ENCODE measurements at places on chromosomes 5 and 9.

DNA sequence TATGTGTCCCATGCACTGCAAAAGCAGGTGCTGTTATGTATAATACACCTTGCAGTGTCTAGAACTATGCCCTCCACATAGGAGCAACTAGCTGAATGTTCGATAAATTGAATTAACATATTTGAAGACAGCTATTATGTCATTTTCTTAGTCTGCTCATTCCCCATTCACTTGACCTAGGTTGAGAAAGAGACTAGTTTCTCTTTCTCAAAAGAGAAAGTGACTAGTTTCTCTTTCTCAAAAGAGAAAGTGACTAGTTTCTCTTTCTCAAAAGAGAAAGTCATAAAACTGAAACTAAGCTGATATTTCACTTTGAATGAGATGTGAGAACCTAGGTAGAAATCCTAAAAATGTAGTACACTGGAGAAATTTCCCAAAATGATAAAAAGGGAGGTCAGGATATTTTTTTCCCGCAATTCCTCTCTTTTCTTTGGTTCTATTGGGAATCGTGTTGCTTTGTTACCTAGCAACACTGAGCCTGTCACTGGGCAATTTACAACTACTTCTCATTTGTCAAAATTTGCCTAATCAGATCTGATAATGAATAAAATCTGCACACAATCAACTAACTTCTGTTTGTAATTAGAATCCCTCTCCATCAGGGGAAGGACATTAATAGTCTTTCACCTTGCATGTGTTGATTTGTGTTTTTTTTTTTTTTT is 132.0 kb upstream of the GRIA1 start:
- no peak for DNase-seq

DNA sequence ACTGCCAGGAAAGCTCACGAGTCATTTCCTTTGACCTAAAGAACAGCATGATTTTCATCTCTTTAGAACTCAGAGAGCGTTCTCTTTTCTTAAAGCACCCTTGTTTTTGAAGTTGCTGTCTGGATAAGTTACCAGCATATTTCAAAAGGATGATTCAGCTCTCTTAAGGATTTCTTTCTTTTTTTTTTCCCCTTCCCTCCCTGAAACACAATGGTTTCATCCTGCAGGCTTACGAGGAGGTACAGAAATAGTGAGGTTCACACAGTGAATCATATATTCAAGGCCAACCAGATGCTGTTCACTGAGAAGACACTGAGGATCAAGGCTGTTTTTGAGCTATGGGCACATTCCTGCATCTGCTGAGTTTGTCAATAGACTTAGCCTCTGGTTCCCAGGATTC is 257.2 kb downstream of the KIF4B start:
- DNase-seq: no peak

DNA sequence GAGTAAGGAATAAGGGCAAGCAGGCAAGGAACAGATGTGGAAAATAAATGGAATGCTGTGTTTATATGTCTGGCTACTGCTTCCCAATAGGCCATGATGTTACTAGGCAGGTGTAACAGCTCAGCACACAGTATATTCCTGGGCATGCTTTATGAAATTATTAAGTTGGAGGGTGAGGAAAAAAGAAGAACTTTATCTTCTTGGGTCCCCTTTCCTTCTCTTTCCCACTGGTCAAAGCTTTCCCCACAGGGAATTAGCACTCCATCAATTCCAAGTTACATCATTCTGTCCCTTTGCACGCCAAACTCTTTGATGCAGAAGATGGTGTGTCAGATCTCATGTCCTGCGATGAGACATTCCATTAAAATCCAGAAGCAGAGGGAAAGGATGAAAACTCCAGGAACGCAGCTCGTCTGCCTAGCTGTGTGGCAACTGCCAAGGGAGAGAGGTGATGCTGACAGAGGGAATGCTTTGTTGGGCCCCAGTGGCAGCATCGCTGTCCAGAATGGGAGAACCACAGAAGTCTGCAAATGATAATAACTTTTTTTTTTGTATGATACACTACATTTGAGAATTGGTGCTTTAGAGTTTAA is 447.3 kb upstream of the ARRDC3 start:
- DNase-seq: no peak

GRCh38 chr5:17282283-17283120 is 65.1 kb downstream of the BASP1 start:
- no peak for DNase-seq

GRCh38 chr9:8384091-8384490 is 584.5 kb upstream of the DMAC1 start:
- DNase-seq: no peak

- DNase-seq: no peak
Observed at GRCh38 chr9:78871452-78872331, 574.8 kb downstream of the PSAT1 start.

Data from hippocampal formation (tissue), 2 donors.